ENCODE measurements at places on chromosomes 6 and 20.
A peak's percentile ranks its signal among the peaks of the same experiment; 100 is the strongest.

DNA sequence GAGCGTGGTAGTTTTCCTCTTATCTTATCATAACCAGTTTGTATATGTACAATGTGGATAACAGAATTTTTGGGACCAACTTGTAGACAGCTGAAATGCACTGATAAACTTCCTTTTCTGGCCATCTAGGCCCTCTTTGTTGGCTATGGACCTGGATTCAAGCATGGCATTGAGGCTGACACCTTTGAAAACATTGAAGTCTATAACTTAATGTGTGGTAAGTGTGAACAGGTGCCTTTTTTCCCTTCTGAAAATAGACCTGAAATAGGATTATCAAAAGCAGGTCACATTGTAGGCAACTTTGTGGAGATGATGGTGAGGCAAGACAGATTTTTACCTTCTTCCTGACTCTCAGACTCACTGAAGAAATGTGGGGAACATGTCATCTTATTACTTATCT is 67.8 kb downstream of the ENPP1 start:
- DNase-seq: no peak

DNA sequence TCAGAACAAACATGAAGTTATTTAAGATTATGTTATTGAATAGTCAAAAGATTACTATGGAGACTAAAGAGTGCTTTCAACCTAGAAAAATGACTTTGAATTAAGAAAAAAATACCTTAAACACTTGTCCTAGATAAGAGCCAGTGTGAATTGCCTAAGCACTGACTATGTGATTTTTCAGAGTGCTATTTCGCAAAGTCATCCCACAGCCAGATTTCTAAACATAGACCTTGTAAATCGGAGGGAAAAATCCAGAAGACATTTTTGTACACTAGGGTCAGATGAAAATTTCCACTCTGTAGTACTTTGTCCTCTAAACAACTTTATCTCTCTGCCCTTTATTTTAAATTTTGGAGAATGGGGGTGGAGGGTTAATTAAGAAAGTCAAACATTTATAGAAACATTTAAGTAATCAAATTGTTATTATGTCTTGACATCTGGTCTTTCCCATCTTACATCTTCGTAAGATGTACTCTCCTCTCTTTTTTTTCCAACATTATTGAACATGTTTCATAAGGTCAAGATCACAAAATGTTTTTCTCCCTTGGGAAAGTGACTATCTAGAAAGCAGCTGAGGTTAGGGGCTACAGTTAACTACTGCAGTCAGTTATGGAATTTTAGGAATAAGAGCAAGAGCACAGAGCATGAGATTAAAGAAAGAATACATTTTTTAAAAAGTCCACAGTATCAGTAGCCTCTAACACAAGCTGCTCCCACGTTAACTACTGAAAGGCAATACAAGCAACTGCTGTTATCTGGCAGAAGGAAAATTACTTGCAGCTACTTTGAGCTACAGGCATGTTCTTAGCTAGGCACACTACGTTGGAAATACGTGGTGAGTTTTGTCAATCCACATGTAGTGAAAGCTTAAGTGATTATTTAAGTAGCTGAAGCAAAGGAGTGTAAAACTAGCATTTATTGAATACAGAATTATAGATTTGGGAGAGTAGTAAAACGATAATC is 648.5 kb downstream of the HTR1B start:
- no peak for DNase-seq

GRCh38 chr6:153123801-153124200 is 7.3 kb downstream of the RGS17 start:
- no peak for DNase-seq

GRCh38 chr20:14657266-14658005 is 320.0 kb upstream of the FLRT3 start:
- DNase-seq: no peak

DNA sequence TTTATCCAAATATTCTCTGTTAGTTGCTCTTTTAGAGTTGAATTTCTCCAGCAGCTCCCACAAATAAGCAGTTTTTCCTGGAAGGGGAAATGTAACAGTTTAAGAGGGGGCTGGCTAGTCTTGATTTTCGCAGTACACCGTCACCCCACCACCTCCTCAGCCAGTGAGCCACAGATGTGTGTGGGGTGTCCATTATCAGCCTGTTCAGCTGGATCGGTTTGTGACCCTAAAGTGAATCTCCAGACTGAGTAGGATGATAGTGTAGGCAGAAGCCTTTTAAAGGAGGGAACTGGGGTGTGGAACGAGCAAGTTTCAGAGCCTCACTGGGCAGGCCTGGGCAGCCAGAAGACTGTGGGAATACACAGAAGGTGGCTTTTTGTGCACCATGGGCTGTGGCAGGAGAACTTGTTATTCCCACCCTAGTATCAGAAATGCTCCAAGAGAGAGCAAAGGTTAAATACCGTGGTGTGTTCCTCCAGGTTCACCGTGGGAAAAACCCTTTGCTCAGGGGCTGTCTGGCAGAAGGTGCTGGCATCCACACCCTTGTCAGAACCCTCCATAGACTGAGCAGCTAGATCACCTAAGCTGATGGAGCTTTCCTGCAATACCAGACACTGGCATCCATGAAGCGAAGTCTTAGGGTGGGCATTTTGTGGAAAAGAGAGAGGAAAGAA is 230.9 kb upstream of the MOCS1 start:
- DNase-seq: no peak

GRCh38 chr20:16005915-16006493 is 567.2 kb downstream of the KIF16B start:
- no peak for DNase-seq

DNA sequence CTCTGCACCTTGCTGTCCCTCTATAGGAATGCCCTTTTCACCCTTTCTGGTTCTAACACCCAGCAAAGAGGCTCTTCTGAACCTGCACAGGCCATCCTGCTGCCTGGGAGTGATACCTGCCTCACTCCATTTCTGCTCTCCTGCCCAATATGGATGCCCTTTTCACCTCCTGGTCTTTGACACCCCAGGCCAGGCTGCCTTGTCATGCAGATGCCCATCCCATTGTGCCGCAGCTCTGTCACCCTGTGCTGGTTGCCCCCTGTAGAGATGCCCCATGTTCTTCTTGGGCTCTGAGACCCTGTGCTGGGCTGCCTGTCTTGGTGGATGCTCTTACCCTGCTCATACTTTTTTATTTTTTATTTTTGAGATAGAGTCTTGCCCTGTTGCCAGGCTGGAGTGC is 95.3 kb downstream of the CDKAL1 start:
- DNase-seq: no peak

DNA sequence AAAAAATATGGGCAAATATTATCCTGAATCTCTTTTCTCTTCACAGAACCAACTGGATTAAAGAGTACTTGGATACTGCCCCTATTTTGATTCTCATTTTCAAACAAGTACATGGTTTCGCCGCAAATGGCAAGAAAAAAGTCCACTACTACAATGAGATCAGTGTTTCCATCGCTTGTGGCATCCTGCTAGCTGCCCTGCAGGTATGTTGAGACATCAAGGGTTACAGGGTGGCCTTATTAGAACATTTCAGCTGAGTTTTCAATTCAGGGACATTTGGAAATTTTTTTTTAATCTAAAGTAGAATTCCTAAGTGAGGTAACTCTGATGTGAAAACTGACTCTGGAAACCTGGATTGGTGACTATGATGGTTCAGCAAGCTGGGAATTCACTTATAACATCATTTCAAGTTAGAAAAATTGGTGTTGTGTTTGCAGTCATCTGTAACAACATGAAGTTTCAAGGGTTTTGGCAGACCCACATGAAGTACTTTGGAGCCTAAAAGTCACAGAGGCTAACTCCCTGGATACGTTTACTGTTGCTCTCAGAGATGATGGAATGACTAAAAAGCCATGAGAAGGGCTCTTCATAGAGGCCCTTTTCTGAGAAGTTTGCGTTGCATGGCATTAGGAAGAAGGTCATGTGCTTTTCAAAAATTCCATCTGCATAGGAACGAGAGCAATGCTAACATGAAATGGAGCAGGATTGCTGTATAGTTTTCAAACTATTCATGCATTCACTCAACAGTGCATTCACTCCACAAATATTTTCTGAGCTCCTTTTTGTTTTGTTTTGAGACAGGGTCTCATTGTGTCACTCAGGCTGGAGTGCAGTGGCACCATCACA is 25.5 kb downstream of the IYD start:
- DNase-seq: no peak

DNA sequence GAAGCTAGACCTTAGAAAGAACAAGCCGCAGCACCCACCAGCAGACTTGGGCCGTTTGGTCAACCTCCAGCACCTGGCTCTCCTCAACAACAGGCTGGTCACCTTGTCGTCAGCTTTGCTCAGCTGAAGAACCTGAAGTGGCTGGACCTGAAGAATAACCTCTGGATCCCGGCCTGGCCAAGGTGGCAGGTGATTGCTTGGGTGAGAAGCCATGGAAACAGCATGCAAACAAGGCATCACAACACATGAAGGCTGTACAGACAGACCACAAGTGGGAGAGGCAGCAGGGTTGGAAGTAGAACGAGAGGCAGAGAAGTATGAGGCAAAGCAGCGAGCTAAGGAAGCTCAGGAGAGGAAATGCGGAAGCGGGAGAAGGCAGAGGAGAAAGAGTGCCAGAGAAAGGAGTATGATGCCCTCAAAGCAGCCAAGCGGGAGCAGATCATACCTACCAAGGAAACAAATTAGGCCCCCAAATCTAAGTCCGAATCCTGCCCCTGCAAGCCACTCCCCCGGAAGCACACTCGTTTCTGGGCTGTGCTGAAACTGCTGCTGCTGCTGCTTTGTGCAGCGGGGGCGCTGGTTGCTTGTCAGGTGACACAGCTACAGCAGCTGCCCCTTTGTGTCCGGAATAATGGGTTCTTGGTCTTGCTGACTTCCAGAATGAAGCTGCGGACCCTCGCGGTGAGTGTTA is 121.6 kb upstream of the LGSN start:
- DNase-seq: peak; percentile 70

GRCh38 chr6:4582506-4583417 is 193.4 kb upstream of the CDYL start:
- DNase-seq: no peak

GRCh38 chr20:50460115-50460607 is 50.0 kb upstream of the PTPN1 start:
- no peak for DNase-seq

GRCh38 chr6:2257363-2257762 is 12.0 kb upstream of the GMDS start:
- no peak for DNase-seq

DNA sequence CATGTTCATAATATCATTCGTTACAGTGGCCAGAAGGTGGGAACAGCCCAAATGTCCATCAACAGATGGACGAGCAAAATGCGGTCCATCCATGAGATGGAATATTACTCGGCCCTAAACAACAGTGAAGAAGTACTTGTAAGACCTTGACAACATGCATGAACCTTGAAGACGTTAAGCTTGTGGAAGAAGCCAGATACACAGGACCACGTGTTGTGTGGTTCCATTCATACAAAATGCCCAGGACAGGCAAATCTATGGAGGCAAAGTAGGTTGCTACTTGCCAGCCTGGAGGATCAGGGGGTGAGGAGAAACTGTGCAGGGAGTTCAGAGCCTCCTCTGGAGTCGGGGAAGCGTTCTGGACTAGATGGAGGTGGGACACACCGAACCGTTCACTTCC is 207.1 kb downstream of the ERMARD start:
- no peak for DNase-seq

GRCh38 chr6:72953971-72954381 is 271.3 kb downstream of the KHDC1L start:
- no peak for DNase-seq

DNA sequence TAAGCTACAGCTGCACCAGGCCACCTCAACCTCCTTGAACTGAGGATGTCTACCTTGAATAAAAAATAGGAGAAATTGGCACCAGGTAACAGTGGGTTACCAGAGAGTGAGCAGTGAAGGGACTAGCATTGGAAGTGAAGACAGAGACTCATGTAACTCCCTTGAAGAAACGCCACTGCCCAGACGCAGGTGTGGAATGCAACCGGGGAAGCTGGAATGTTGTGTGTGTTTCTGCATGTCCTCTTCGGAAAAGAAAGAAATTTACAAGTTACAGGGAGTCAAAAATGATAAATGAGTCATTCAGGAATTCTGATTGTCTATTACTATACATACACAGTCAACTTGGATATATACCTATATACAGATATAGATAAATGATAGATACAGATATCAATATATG is 514.7 kb upstream of the AGPAT4 start:
- DNase-seq: no peak

DNA sequence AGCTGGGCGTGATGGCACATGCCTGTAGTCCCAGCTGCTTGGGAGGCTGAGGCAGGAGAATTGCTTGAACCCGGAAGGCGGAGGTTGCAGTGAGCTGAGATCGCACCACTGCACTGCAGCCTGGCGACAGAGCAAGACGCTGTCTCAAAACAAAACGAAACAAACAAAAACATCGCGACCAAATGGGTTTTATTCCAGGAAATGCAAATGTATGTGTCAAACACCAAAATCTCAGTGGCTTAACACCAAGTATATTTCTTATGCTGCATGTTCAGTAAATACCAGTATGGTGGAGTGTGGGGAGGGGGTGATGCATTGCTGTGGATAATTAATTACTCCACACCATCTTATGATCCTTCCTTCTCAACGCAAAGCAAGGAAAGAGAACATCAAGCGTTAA is 28.1 kb downstream of the ACTR5 start:
- DNase-seq: no peak
